Endodermal cell (in vitro differentiated cells): ENCODE measurements at places on chromosomes 12 and 14.

- peaks cover 31% of the 10 kb centered on the region for H3K36me3 ChIP-seq
- no peaks in the 10 kb centered on the region for H3K27me3 ChIP-seq
- DNase-seq = no peak
These were observed 28.7 kb downstream of the FNTB start for GRCh38 chr14:65015391-65015790.

GRCh38 chr12:56256326-56256960, 1.7 kb downstream of the ANKRD52 start:
- H3K27ac ChIP-seq = no peak overlapping the region
- H3K4me1 ChIP-seq = no peaks in the 10 kb centered on the region
- peak overlapping the region; percentile 96 for H3K4me3 ChIP-seq
- DNase-seq = peak; percentile 81
- H3K27me3 ChIP-seq = no peaks in the 10 kb centered on the region

DNA sequence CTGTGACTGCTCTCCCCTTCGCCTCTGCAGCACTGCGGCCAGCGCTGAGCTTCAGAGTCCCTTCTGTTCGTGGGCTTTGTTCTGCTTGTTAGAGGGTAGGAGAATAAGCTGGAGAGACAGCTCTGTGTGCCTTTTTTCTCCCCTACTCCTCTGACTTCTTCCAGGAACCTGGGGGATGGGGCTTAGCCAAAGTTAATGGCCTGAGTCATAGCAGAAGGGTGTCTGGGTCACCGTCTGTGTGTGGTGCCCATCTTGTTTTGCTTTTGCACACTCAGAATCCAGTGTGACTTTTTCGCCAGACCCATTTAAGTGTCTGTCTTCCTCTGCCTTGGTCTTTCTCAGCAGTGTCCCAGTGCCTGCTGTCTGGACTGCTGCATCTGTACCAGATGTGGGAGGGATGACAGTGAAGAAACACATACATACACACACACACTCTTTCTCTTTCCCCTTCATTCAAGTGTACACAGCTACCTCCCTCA, 3.0 kb downstream of the KIF5A start:
- no peak overlapping the region for H3K4me3 ChIP-seq
- no peaks in the 10 kb centered on the region for H3K36me3 ChIP-seq
- peak overlapping the region; percentile 25 for H3K27ac ChIP-seq
- H3K4me1 ChIP-seq = no peaks in the 10 kb centered on the region

- no peak overlapping the region for H3K27ac ChIP-seq
- no peaks in the 10 kb centered on the region for H3K36me3 ChIP-seq
- peaks cover 2% of the 10 kb centered on the region for H3K4me1 ChIP-seq
- no peak overlapping the region for H3K4me3 ChIP-seq
These were observed 196.2 kb downstream of the ITPR2 start for GRCh38 chr12:26636710-26637328.
